CD14-positive monocyte (primary cell): ENCODE measurements at places on chromosomes 16 and 17.

GRCh38 chr16:7716660-7717550 lies 384.3 kb downstream of the RBFOX1 start:
- no peak for DNase-seq

DNA sequence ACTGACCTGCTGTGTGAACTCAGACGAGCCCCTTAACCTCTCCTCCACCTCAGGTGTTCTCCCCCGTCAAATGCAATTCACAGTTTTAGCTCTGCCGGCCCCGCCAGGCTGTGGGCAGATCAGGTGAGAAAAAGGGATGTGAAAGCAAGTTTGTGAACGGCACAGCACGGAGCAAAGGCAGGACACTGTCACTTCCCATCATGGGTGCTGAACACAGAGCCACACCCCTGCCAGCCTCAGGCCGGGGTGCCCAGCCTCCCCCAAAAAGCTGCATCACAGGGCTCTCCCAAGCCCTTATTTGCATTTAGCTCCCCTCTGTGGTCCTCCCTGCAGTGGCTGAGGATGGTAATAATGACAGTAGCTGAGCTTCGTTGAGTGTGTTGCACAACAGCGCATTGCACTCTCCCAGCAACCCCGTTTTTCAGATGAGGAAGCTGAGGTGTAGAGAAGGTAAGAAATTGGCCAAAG lies 88.8 kb upstream of the TNRC6C start:
- DNase-seq = peak; percentile 91

- no peak for DNase-seq
Measured at GRCh38 chr16:9092282-9092977, 986 bp downstream of the HAPSTR1 start.

- no peak for DNase-seq
Measured at GRCh38 chr16:28845761-28846079, 428 bp downstream of the TUFM start.

GRCh38 chr16:50945171-50945570 lies 203.3 kb downstream of the CYLD start:
- no peak for DNase-seq

- no peak for DNase-seq
Measured at GRCh38 chr16:70680495-70681381, 5.1 kb downstream of the MTSS2 start.

DNA sequence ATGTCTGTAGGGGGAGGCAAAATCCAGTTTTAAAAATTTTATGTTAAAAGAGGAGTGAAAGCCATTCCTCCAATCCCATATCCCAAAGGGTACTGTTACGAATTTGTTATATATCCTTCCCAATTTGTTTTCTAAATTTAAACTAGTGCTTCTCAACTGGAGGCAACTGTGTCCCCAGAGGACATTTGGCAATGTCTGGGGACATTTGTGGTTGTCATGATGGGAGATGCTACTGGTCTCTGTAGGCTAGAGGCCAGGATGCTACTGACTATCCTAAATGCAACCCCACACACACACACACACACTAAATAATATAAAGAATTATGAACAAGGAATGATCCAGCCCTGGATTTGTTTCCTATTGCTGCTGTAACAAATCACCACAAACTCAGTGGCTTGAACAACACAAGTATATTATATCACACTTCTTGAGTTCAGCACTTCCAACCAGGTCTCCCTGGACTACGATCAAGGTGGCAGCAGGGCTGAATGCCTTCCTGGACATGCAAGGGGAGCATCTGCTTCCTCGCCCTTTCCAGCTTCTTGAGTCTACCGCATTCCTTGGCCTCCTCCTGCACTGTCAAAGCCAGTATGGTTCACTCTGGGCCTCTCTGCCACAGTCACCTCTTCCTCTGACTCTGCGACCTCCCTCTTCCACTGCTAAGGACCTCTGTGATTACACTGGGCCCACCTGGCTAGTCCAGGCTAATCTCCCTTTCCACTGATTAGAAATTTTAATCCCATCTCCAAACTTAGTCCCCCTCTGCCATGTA lies 30.1 kb downstream of the ARHGAP17 start:
- DNase-seq = no peak

DNA sequence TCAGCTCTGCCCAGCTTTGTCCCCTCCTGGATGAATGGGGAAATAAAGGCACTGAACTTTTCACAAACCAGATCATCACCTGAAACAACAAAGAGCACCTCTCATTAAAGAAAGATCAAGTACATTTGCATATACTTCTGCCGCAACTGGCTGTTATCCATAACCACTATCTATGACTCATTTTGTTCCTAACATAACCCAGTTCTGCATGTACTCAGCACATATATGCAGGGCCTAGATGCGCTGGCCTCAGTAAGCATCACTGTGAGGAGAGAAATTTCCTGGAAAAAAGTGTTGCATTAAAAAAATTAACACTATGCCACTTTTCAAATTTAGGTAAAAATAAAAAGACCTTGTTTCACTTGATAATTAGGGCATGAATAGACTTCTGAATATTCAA lies 1718.4 kb downstream of the TP53TG3F start:
- DNase-seq = no peak

- no peak for DNase-seq
Measured at GRCh38 chr17:27575096-27575911, 55.7 kb upstream of the LGALS9 start.

DNA sequence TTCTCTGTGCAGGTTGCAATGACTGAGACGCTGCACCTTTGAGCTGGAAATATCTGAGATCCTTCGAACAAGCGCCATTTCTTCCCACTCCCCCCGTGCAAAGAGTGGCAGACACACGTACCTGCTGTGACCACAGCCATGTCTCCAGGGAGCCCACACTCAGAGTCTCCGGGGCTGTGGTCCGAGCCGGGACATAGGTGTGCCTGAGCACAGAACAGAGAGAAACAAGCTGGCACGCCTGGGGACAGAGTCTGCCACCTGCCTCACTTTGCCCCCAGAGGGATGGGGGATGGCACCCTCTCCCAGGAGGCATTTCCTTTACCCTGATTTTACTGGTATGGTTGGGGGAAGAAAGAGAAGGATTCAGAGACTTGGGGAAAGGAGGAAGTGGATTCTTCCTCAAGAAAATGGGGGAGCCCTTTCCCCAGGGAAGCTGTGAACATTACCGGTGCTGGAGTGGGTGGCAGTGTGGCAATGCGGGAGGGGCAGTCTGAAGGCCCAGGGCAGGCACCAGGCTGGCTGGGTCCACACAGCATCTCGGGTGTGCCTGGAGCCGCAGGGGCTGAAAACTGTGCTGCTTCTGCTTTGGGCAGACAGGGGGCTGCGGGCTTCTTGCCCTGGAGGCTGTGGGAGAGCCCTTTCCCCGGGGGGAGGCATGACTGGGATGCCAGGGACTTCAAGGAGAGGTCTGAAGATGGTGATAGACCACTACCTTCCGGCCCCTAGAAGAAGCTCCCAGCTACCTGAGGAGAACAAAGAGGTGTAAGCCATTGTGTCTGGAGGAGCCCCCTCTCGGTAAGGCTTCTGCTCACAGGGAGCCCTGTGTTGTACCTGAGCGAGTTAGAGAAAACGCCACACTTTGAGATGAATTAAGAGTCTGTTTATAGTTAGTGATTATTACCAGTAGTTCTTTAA lies 6.6 kb upstream of the PIK3R6 start:
- DNase-seq = no peak

- no peak for DNase-seq
Measured at GRCh38 chr16:9849697-9850245, 332.5 kb downstream of the GRIN2A start.

DNA sequence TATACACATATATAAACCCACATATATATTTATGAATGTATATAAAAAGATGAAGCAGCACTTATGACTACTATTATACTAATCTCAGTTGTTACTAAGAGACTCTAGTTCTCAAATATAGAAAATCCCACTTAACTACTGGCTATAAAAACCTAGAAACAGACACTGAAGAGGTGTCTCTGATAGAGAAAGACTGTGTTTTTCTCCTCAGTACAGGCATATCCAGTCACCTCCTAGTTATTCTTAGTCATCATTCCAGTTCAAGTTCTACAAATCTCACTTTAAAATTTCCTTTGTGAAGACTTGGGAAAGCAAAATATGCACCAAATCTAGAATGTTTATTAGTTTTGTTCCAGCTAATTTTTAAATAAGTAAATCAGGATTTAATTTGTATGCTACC lies 93.9 kb downstream of the STH start:
- DNase-seq = no peak

DNA sequence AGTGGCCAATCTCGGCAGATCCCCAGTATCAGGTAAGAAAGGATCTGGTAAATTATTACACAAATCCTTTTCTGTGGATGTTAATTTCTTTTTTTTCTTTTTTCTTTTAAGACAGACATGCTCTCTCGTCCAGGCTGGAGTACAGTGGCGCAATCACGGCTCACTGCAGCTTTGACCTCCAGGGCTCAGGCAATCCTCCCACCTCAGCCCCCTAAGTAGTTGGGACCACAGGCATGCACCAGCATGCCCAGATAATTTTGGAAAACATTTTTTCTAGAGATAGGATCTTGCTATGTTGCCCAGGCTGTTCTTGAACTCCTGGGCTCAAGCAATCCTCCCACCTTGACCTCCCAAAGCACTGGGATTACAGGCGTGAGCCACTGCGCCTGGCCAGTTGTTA lies 54.0 kb downstream of the GAS7 start:
- DNase-seq = no peak

GRCh38 chr16:69114346-69114975 lies 9.0 kb downstream of the HAS3 start:
- no peak for DNase-seq

DNA sequence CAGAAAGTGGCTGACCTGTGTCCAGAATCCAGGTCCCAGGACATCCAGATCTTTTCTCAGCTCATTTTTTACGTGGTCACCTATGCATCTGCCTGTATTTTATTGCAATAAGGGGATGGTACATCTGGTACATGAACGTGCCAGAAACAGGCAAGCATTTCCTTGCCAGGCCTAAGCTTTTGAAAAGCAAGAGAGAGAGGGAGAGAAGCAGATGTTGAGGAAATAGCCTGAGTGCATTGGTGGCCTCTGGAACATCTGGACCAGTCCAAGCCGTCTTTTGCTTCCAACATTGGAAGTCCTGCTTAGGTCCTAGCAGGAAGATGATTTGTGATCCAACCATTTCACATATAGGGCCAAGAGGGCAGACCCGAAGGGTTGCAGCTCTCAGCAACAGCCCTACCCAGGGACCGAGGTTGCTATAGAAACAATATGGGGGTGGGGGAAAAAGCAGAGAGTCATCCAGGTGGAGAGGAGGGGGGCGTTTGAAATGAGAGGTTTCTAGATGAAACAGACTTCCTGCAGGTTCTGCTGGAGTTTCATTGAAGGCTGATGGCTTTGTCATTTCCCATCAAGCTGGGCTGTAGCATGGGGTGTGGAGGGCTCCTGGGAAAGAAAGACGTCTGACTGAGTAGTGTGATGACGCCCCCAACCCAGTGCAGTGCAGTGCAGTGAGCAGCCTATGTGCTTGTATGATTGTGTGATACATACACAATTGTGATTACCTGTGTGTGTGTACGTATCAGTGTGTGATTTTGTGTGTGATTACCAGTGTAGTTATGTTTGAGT lies 61.6 kb downstream of the SHISA6 start:
- DNase-seq = no peak

DNA sequence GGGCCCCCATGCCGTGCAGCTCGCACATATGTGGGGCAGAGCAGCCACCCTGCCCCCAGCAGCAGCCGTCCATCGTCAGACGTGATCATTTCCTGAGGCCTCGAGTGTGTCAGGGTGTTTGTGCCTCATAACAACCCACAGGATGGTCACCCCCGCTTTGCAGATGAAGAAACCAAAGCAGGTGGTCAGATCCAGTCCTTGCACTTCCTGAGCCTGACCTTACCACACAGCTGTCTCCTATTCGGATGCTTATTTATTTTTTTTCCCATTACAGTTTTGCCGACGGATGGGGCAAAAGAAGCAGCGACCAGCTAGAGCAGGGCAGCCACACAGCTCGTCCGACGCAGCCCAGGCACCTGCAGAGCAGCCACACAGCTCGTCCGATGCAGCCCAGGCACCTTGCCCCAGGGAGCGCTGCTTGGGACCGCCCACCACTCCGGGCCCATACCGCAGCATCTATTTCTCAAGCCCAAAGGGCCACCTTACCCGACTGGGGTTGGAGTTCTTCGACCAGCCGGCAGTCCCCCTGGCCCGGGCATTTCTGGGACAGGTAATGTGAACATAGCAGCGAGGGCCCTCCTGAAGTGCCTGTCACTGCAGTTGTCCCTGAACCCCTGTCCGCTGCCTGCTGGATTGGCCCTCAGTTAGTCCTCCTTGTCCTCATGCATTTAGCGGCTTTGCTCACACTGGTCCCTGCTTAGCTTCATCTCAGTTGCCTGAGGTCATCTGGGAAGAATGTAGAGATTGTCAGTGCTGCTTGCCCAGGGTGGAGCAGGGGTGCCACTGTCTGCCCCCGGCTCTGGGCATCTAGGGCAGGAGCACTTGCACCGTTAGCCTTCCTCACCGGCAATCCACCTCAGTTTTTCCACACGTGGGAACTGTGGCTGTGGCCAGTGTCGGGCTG lies 1.4 kb downstream of the MPG start:
- DNase-seq = no peak

DNA sequence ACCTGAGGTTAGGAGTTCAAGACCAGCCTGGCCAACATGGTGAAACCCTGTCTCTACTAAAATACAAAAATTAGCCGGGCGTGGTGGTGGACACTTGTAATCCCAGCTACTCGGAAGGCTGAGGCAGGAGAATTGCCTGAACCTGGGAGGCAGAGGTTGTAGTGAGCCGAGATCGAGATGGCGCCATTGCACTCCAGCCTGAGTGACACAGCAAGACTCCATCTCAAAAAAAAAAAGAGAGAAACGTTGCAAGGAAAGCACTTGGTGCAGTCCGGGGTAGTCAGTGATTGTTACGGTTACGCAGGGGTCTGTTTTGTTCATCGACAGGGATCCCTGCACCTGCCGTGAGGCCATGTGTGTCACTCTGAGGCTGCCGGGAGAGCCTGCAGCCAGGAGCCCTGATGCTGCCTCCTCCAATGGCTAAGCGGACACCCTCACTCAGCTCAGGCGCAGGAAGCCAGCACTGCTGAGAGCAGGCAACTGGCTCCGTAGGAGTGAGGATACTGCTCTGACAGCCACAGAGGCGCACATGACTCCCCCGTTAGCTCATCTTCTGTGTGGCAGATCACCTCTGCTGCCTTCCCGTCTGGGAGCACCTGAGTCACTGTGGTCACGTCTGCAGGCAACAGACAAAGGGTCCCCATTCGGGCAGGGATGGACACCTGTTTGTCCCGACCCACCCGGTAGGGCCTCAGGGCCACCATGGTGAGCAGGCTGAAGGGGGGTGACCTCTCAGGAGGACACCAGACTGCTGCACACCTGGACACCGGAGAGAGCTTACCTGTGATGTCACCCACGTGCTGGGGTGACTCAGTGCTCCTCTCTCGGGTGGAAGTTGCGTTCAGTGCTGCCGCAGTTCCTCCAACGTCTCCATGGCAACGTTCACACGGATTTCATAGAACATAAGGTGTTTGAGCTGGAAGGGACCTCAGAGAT lies 5.2 kb upstream of the RAB26 start:
- no peak for DNase-seq

- no peak for DNase-seq
Measured at GRCh38 chr16:88521674-88522073, 48.5 kb upstream of the ZC3H18 start.

DNA sequence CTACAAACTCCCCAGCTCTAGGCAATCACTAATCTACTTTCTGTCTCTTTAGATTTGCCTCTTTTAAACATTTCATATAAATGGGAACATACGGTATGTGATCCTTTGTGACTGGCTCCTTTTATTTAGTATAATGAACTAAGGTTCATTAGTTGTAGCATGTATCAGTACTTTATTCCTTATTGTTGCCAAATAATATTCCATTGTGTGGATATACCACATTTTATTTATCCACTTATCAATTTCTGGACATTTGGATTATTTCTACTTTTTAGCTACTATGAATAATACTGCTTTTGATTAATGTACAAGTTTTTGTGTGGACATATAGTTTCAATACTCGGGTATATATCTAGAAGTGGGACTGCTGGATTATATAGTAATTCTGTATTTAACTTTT lies 7.9 kb downstream of the DDX19B start:
- no peak for DNase-seq
